ENCODE measurements at places on chromosomes 2 and 18.
A peak's percentile ranks its signal among the peaks of the same experiment; 100 is the strongest.

GRCh38 chr18:59233017-59233410, 13.1 kb downstream of the GRP start:
- DNase-seq: no peak

GRCh38 chr2:190879474-190880377, 895 bp upstream of the GLS start:
- DNase-seq: peak; percentile 44

DNA sequence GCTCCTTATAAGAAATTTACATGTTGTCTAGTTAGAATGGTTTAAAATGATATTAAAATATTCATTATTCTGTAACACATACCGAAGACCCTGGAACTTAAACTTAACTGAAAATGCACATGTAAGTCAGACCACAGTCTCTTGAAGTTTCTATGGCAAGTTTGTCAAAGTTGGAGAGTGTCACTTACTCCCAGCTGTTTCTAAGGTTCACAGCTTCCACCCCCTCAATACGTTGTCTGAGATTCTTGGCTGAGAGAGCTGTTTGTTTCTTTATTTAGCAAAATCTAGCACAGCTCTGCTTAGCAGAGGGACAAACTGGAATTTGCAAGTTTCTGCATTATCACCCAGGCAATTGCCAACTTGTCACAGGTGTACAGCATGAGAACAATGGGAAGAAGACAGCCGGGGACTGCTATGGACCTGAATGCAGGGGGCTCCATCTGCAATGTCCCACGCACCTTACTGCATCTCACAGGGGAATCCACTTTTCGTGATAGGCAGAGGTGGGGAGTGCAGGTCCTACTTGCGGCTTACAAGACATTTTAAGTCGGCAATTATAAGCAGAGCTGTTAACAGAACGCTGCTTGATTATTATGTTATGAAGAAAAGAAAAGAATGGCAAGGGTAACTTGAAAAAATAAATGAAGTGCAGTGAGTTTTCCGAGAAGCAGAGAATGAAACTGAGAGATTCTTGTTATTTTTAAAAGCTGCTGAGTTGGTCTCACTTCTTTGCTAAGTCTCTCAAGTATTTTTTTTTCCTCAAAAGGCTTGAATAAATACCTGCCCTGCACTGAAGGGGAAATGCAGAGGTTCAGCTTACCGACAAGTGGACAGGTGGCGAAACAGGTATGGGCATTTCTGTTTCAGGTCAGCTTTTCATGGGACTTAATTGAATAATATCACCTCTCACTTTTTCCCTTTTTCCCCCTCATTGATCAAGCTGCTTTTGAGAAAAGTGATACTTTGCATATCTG, 1072.1 kb upstream of the FANCL start:
- DNase-seq: no peak

GRCh38 chr2:180443888-180444287, 436.8 kb upstream of the CWC22 start:
- no peak for DNase-seq

DNA sequence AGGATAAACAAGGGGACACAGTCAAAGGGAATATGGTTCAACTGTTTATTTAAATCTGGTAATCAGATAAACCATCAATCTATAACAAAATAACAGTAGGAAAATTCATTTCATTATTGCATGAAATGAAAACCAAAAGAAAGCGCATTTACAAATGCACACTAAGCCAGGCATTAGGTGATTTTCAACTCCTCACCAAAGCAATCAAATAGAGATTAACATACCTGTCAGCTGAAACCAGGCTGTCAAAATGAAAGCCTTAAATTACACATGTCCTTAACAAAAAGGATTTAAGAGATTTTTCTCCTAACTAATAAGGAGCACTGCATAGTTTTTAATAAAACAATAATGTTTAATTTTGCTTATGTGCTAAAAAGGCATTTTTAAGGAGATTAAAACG, 23.0 kb downstream of the STK39 start:
- no peak for DNase-seq

DNA sequence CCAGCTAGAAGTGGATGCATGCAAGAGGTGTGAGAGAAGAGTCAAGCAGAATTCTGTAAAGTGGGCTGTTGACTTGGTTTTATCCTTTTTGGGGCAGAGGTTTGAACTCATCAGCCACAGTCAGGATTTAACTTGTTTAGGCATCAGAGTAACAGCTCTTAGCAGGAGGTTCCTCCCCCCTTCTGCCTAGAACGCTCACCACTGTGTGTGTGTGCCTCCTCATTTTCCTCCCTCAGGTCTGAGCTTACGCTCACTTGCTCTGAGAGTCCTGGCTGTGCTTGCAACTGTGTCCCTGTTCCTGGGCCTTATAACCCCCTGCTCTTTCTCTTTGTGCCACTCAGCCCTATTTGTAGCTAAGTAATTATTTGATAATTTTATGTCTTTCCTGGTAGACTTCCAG, 167.9 kb downstream of the TMEM182 start:
- no peak for DNase-seq

GRCh38 chr18:7146067-7146466, 28.5 kb upstream of the LAMA1 start:
- DNase-seq: no peak

DNA sequence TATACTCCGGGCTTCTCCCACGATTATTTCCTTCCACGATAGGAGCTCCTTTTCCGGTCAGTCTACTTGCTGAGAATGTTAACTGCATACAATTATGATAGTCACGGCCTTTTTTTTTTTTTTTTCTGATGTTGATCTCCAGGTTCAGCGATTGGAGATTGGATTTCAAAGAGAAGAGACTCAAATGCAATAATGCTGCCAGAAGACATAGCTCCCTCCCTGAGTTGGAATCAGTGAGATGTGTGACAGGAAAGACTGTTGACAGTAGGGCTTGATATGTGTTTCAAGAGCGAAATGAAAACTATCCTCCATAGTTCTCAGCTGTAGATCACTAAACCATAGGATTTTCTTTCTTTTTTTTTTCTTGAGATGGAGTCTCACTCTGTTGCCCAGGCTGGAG, 47.0 kb downstream of the NPPC start:
- DNase-seq: no peak

GRCh38 chr18:13134551-13135401, 83.8 kb upstream of the LDLRAD4 start:
- DNase-seq: no peak
